IPS DF 6.9 (cell line): ENCODE measurements at places on chromosomes 13 and 19.

GRCh38 chr19:11612816-11613511 is 15.7 kb downstream of the ZNF627 start:
- DNase-seq: no peak

- no peak for DNase-seq
Measured at GRCh38 chr19:367561-367960, 23.0 kb upstream of the MIER2 start.

DNA sequence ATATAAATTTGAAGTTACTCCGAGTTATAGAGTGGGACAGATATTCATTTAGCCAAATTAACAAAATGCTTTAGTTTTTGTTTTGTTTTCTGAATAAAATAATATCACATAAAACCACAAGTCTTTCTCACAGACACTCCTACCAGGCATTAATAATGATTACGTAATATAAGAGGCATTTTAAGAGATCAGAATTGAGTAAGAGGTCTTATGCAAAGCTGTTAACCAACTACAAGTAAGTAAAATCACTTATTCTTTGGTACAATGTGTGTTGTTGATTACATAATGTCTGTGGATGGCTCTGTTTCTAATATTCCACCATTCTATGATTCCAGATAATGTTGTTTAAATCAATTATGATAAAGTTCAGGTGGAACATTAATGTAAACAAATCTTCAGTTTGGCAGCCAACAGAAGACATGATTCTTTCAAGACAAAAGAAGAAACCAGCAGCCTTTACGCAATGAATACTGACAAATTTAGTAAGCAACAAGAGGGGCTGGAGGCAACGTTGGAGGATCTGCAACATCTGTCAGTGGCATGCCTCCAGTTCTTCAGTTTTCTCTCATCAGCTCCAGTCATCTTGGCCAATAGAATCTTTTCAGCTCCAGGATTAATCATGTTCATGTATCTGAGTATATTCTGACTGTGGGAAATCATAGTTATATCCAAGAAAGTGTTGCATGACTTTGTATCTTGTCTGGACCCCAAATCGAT is 403.8 kb downstream of the SLITRK5 start:
- DNase-seq: no peak

GRCh38 chr13:29621841-29622240 is 26.4 kb upstream of the SLC7A1 start:
- no peak for DNase-seq

DNA sequence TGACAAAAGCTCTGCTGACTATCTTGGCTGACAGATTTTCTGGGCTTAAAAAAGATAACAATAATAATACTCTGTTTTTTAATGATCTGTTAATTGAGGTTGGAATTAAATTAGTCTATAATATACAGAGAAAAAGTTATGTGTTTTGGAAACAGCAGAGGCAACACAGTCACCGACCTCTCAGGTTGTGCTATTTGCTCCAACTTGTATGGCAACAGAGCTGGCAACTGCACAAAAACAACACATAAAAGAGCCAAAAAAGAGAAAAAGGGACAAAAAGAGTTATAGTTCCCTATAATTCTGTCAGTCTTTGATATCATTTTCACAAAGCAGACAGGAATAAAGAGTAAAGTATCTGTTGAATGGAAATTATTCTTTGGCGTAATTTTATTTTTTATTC is 102.3 kb upstream of the POSTN start:
- DNase-seq: no peak

DNA sequence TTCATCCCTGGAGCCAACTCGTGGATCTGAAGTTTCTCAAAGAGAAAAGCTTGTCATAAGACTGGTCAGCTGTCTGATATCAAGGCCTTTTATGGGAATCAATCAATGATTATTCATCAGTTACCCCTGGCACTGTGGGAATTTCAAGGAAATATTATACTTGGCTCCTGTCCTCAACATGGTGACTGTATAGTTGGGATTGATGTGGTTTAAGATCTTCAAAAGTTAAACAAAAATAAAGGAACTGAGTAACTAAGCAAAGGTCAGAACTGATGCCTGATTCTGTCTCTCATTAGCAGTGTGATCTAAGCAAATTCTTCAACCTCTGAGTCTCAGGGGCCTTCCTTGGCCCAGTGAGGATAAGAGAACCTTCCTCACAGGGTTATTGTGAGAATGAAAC is 22.2 kb upstream of the SERPINE3 start:
- no peak for DNase-seq

- DNase-seq: no peak
Measured at GRCh38 chr13:93356469-93356868, 129.9 kb downstream of the GPC6 start.
